ENCODE measurements at places on chromosomes 5 and 9.

- DNase-seq: no peak
Measured at GRCh38 chr5:158383486-158383885, 524.5 kb upstream of the CLINT1 start.

- no peak for DNase-seq
Measured at GRCh38 chr9:138007566-138007917, 130.0 kb downstream of the CACNA1B start.

DNA sequence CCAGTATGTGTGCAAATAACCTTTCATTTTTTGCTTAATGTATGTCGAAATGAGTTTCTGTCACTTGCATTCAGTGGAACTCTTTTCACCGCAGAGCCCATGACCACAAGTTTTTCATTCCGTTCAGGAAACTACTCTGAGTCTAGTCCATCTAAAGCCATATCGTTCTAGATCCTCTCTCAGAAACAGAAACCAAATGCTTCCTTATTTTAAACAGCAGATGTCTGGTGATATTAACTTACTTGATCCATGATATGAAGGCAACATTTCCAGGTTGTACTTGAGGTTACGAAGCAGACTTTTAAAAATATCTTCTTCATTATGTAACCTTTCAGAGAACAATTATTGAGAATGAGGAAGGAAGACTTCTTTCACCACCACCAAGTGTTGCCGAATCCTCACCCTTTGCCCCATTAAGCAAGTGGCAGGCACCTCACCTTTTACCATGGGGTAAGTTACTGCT is 72.4 kb upstream of the GNAQ start:
- no peak for DNase-seq

DNA sequence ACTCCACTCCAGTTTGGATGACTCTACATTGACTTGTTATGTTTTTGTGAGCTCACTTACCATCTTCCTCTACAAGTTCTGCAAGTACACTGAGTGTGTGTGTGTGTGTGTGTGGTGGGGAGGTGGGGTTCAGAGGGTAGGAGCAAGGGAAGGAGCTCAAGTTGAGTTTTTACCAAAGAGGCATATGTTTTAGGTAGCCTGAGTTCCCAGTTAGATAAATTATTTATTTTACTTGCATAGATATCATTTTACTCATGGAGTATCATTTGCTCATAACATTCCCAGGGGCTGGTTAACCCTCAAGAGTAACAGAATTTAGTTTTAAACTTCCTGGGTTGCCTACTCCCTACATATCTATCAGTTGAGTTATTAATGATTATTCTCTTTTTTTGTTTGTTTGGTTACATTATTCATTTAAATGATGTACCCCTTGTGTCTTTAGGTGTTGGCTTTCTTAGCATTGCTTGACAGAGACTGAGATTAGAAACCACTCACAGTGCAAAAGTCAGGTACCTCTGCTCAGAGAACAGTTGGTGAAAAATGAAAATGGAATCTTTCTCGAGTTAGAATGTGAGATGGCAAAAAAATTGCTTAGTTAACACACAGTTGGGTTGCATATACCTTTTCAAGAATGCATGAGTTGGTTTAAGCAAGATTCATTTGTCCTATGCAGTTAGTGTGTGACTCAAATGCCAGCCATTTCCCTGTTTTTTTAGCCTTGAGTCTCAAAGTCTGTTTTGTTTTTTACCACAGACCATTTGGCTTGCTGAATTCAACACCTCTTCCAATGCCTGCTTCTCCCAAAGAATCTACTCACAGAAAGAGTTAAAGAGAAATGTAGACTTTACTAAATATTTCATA is 29.2 kb downstream of the TNFSF8 start:
- no peak for DNase-seq

DNA sequence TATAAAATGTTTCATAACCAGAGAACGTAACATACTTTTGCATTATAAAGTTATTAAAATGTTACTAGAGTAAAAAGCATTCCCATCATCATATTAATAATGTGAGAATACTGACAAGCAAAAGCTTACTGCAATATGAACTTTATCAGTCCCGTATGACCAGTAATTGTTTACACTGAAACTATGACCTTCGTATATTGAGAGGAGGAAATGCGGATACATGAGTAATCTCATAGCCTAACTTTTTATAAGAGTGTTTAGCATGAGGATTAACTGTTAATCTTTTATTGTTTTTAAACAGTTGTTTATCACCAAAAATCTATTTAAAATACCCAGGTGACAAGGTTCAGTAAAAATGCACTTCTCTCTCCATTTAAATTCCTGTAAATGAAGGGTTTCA is 272.4 kb downstream of the SLF1 start:
- DNase-seq: no peak

GRCh38 chr5:153469423-153469822 is 21.0 kb upstream of the GRIA1 start:
- no peak for DNase-seq

GRCh38 chr5:141903261-141903660 is 20.4 kb upstream of the DELE1 start:
- no peak for DNase-seq

Measured in activated CD8-positive, alpha-beta memory T cell treated with anti-CD3 and anti-CD28 coated beads, Interleukin-2, amount 50 U/mL, for 4 hours (primary cell).